Activated gamma-delta T cell (primary cell): ENCODE measurements at places on chromosomes 7 and 10.

GRCh38 chr10:76245951-76246495 lies 814.6 kb downstream of the LRMDA start:
- DNase-seq = no peak

DNA sequence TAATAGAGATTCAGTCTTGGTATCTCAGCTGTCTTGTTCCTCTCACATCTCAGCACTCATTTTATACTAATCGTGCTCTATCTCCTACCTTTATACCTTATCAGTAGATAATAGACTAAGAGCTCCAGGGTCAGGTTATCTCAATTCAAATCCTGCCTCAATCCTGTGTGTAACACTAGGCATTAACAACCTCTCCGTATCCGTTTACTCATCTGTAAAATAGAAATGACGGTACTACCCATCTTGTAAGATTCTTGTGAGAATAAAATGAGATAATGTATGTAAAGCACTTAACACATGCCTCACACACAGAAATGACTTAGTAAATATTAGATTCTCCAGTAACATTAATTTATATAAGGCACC lies 622 bp upstream of the P4HA1 start:
- no peak for DNase-seq

GRCh38 chr7:157440346-157441022 lies 103.7 kb downstream of the DNAJB6 start:
- DNase-seq = no peak

DNA sequence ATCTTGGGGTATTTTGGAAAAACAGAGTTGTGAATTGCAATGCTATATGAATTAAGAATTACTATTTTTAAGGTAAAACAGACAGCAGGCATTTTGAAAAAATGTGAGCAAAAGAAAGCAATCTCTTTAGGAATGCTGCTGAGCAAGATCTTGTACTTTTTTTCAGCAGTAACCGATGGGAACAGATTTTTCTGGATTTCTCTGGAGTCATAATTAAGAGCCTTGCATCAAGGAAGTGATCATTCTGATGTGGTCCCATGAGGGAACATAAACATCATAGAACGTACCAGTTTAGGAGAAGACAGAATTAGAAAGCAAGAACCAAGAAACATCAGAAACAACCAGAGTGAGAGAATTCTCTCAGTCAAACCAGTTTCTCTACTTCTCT lies 157.0 kb upstream of the AGR3 start:
- DNase-seq = no peak

DNA sequence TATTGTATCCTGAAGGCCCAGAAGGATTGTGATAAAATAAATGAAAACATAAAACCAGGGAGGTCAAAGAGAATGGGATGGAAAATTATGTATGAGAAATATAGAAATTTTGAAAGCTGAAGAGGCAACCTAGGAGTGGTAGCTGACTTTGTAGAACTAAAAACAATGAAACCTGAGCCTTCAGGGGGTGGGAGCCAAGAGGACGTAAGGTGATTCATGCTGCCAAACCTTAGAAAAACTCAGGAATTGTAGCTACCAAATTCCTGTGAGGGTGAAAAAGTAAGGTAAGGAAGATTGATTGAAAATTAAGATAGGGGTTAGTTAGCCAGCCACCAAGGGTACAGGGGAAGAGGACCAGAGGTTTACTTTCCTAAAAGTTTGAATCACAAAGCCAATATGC lies 213.2 kb downstream of the KCND2 start:
- DNase-seq = no peak
